Stimulated activated CD4-positive, alpha-beta T cell treated with anti-CD3 and anti-CD28 coated beads, Interleukin-15, amount 100 ng/mL, for 48 hours (primary cell): ENCODE measurements at places on chromosomes 3 and 15.

- DNase-seq = no peak
These were observed 868.8 kb downstream of the NTRK3 start for GRCh38 chr15:87387766-87388165.

GRCh38 chr15:74653426-74654102, 37.9 kb downstream of the CLK3 start:
- DNase-seq = no peak

DNA sequence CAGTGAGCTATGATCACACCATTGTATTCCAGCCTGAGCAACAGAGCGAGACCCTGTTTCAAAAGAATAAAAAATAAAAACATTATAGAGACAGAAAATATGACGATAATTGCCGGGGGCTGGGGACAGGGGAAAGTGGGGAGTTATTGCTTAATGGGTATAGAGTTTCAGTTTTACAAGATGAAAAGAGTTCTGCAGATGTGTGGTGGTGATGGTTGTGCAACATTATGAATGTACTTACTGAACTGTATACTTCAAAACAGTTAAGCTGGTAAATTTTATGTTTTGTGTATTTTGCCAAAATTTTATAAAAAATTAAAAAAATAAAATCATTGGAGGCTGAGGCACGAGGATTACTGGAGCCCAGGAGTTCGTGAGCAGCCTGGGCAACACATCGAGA, 24.8 kb upstream of the ZNF774 start:
- DNase-seq = no peak

DNA sequence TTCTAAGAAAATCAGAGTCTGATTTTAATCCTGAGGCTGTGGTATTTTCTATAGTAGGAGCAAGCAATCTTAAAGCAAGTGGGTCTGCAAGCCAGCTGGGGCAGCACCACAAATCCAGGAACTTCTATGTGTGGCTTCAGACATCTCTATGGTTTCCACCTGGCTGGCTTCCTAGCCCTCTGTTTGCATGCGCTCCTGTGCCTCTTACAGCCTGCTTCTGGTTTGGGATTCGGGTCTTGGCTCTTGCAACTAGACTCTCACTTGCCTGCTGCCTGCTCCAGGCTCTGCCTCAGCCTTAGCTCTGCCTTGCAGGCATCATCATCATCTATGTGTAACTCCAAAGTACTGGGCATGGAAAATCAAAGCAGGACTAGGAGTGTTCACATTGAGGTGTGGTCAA, 43.4 kb downstream of the MINDY4B start:
- no peak for DNase-seq

DNA sequence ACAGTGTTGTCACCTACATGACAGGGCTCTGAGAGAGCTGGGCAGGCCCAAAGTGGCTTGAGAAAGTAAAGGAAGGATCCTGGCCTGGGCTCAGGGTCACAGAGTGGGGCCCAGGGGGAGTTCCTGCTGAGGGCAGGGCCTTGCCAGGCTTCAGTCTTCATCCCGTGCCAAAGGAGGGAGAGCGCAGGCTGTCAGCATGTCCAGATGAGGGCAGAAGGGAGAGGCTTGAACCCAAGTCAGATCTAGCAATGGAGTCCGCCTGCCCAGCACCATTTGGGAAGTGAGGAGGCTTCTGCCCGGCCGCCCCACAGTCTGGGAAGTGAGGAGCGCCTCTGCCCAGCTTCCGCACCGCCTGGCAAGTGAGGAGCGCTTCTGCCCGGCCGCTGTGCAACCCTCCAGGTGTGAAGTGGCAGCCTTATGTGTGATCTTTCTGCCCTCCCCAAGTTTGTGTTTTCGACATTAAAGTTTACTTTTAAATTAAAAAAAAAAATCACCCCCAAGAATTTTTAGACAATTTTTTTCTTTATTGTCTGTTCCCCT, 303.6 kb upstream of the PROK2 start:
- no peak for DNase-seq

DNA sequence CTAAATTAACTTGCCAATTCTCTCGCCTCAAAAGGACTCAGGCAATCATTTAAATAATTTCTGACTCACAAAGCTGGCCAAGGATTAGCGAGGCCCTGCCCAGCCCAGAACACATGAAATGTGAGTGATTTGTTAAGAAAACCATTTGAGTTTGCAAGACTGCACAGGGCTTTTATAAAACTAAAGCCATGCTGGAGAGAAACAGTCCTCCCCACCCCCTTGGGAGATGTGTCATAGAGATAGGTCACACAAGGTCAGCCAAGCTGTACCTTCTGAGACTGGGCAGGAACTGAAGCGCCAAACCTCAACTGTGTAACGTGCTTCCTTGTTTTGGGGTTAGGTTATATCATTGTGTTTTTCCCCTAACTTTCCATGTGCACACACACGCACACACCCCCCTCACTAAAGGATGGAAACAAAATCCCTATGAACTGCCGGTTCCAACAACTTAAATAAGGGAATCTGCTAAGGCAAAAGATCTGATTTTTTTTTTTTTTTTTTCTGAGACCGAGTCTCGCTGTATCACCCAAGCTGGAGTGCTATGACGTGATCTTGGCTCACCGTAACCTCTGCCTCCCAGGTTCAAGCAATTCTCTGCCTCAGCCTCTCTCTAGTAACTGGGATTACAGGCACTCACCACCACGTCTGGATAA, 8.1 kb downstream of the SPATA12 start:
- DNase-seq = no peak

GRCh38 chr3:150439657-150440056, 31.6 kb downstream of the TSC22D2 start:
- DNase-seq = no peak

DNA sequence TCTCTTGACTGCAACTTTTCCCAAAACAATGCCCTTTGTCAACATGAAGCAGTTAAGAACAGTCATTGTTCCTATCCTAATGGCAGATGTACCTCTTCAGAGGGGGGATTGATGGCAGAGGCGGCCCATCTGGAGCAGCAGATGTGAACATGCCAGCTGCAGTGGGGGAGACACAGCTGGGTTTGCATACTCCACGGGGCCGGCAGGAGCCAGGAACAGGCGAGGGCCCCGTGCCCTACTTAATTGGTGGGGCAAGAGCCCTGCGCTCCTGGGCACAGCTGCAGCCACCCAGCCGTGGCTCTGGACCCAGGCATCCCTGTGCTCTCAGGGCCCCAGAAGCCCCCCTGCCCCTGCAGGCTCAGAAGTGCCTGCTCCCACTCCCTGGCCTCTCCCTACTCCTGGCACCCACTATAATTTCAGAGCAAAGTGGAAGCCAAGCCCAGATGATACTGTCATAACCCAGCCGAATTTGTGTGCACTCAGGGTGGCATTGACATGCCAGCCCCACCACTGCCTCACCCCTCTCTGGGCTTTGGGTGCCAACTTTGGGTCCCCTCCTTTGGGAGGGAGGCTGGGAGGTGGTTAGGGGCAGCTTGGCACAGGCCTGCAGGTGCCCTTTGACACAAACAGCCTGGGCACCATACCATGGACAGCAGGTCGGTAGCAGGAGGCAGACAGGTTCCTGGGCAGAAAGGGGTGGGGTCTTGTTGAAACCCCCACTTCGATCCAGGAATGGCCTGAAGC, 34.6 kb downstream of the ROPN1B start:
- DNase-seq = no peak
